ENCODE measurements at places on chromosomes 16 and 17.
A peak's percentile ranks its signal among the peaks of the same experiment; 100 is the strongest.

DNA sequence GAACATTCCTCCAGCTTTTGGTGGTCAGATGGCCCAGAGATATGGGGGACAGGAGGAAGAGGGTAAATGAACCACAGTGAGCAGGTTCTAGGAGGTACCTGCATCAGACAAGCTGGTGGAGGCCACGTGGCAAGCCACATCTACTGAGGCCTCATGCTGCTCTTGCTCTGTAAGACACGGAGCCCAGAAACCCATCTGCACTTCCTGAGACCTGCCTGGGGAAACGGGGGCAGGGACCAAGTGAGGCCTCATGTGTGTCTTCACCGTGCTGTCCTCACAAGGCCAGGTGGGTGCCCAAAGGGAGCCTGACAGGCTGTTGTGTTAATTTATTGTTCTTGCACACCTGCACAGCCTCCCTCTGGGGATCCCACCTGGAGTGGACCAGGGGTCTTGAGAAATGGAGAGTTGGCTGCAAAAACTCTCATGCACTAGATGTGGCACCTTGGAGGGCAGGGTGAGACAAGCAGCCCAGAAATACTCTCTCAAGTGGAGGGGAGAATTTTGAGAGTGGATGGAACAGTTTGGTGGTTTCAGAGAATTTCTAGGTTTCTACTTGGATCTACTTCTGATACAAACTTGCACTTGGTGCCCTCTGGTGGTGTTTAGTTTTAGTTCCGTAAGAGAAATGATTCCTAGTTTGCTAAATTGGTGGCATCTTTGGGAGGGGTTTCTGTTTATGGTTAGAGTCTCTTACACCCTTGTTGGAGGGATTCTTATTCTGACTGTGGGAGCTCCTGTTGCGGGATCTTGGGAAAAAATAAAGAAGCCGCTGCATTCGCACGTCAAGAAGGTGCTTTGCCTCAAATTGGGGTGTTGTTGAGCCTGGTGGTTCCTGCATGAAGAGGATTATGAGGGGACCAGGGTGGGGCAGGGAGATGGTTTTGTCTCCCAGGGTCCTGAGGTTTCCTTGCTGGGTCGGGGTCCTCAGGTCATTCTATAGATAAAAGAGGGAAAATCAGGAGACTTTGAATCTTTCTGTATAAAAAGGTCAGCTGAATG lies 47.5 kb downstream of the SLC6A2 start:
- no peak for DNase-seq
- H3K36me3 ChIP-seq = no peaks in the 10 kb centered on the region
- H3K4me3 ChIP-seq = no peak overlapping the region
- H3K27me3 ChIP-seq = peaks cover 5% of the 10 kb centered on the region
- no peaks in the 10 kb centered on the region for H3K4me1 ChIP-seq

- DNase-seq = no peak
- H3K36me3 ChIP-seq = no peaks in the 10 kb centered on the region
These were observed 342.3 kb downstream of the TMEM114 start for GRCh38 chr16:8247993-8248392.

DNA sequence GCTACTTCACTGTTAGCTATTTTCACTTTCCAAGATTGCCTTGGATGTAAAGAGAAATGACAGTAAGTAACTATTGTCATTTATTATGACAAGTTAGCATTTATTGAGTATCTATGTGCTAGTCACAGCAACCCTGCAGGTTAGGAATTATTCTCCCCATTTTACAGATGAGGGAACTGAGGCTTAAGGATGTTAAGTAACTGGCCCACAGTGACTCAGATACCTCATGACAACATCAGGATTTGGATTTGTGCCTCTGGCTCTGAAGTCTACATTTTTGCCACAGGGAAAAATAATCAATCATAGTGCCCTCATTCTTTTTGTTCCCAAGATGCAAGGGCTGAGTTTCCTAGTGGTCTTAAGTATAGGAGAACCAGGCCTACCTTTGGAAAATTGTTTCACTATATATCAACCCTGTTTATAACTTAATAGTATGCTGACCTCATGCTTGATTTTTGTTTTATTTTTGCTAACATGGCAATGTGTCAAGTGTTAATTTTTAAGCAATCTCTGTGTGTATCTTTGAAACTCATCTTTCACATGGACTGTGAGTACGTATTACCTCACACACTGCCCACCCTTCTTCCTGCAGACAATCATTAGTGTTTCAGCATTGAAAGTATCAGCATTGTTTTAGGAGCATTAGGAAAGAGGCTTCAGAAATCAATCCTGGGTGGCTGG lies 105.0 kb downstream of the TANGO6 start:
- H3K4me1 ChIP-seq = no peaks in the 10 kb centered on the region
- H3K4me3 ChIP-seq = no peak overlapping the region
- no peak for DNase-seq

- H3K4me1 ChIP-seq = no peaks in the 10 kb centered on the region
- no peaks in the 10 kb centered on the region for H3K27me3 ChIP-seq
- no peaks in the 10 kb centered on the region for H3K36me3 ChIP-seq
- no peak overlapping the region for H3K27ac ChIP-seq
- no peak for DNase-seq
- H3K4me3 ChIP-seq = no peak overlapping the region
These were observed 1.2 kb upstream of the KCNJ16 start for GRCh38 chr17:70073799-70074198.

DNA sequence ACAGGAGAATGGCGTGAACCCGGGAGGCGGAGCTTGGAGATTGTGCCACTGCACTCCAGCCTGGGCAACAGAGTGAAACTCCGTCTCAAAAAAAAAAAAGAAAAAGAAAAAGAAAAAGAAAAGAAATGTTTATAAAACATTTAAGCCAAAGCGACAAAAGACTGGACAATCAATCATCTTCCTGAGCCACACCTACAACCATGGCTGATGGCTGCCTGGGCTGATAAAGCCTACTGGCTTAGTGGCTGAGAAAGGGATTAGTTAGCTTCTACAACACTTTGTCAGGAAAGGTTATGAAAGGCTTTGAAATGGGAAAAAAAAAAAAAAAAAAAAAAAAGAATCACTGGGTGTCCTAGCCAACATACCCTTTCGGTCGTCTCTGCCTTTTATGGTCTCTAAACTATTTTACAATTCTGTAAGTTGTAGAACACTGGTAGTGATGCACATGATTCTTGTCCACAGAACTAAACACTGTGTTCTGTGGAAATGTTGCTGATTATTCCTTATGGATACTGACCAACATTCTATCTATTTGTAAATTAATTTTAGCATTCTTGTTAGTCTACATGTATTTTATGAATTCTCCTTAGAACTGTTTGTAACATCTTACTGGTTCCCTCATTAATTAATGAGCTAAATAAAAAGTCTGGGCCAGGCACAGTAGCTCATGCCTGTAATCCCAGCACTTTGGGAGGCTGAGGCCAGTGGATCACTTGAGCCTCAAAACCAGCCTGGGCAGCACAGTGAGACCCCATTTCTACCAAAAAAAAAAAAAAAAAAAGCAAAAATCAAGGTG lies 45.5 kb downstream of the ZZEF1 start:
- no peak overlapping the region for H3K27ac ChIP-seq
- no peak overlapping the region for H3K4me3 ChIP-seq
- peaks cover 97% of the 10 kb centered on the region for H3K36me3 ChIP-seq

DNA sequence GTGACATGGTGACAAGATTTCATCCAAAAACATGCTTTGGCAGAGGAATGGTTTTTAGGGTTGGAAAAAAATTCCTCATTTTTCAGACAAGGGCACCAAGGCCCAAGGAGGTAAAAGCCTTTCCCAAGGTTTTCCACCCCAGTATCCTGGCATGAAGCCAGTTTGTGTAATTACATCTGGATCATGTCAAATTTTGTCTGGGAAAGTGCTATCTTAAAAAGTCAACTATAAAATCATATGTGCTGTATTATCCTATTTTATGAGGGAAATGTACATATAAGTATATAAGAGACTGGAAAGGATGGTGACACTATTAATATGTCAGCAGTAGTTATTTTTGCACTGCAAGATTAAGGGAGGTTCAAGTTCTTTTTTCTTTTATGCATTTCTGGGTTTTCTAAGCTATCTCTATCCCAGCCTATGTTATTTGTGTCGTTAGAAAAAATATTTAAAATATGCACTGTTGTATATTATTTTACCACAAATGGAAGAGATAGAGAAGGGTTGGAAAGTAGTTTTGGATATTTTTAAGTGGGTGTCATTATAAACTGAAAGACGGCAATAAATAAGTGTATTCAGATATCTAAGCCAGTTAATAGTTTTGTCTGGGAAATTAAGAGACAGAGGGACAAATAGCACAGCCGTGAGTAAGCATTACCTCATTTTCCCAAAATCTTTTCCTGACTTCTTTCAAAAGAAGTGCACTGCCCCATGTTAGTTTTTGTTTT lies 13.5 kb upstream of the FBXO47 start:
- no peak overlapping the region for H3K4me3 ChIP-seq
- peaks cover 5% of the 10 kb centered on the region for H3K4me1 ChIP-seq
- H3K27me3 ChIP-seq = no peaks in the 10 kb centered on the region
- no peak overlapping the region for H3K27ac ChIP-seq
- no peak for DNase-seq

GRCh38 chr16:86833136-86833535 lies 254.8 kb downstream of the FOXL1 start:
- H3K27me3 ChIP-seq = peaks cover 18% of the 10 kb centered on the region
- H3K4me1 ChIP-seq = no peaks in the 10 kb centered on the region
- no peak overlapping the region for H3K27ac ChIP-seq
- no peak for DNase-seq
- no peak overlapping the region for H3K4me3 ChIP-seq

DNA sequence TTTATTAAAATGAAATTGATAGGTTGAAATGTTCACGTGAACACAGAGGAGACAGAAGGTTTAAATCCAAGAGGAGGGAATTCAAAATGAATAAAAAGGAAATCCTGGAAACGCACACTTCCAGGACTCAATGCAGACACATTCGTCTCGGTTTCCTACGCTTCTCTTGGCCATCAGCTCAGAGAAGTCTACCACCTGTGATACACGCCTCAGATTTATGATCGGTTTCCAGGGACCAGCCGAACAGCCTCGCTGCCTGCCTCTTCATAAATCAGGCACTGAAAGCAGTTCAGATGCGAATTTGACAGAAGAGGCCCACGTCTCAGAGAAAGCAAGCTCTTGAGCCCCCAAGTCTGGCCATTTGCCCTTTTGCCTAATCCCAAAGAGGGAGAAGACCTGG lies 125.5 kb upstream of the IRX3 start:
- DNase-seq = no peak
- no peak overlapping the region for H3K27ac ChIP-seq
- H3K4me3 ChIP-seq = no peak overlapping the region
- H3K4me1 ChIP-seq = no peaks in the 10 kb centered on the region
- peaks cover 6% of the 10 kb centered on the region for H3K27me3 ChIP-seq

GRCh38 chr17:45222014-45222288 lies 266 bp downstream of the FMNL1 start:
- H3K4me1 ChIP-seq = peaks cover 53% of the 10 kb centered on the region
- H3K27ac ChIP-seq = peak overlapping the region; percentile 81
- peak overlapping the region; percentile 60 for H3K4me3 ChIP-seq
- H3K27me3 ChIP-seq = no peaks in the 10 kb centered on the region
- no peak for DNase-seq
- H3K36me3 ChIP-seq = no peaks in the 10 kb centered on the region

DNA sequence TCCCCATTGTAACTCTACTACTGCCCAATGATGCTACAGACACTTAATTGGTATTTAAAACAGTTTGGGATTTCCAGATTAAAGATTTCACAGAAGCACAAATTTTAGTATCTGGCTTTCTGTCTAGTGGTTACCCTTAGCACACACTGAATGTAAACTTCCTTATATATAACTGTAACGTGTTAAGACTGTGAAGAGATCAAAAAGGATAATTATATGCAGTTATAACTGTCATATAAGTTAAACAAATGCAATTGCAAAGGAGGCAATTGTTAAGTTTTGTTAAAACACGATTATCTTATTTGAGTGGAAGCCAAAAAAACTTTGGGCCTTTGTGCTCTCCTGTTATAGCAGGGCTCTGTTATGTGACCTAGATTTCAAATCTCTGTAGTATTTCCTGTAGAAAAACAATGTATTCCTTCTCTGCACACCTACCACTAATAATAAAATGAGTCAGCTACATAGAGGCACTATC lies 147.9 kb downstream of the STXBP4 start:
- H3K4me1 ChIP-seq = no peaks in the 10 kb centered on the region
- no peaks in the 10 kb centered on the region for H3K36me3 ChIP-seq
- H3K27ac ChIP-seq = no peak overlapping the region
- H3K27me3 ChIP-seq = no peaks in the 10 kb centered on the region
- DNase-seq = no peak

- H3K4me1 ChIP-seq = peaks cover 18% of the 10 kb centered on the region
- no peaks in the 10 kb centered on the region for H3K27me3 ChIP-seq
- H3K36me3 ChIP-seq = no peaks in the 10 kb centered on the region
- no peak overlapping the region for H3K27ac ChIP-seq
- H3K4me3 ChIP-seq = no peak overlapping the region
- no peak for DNase-seq
These were observed 11.4 kb downstream of the MYL4 start for GRCh38 chr17:47220531-47220999.

DNA sequence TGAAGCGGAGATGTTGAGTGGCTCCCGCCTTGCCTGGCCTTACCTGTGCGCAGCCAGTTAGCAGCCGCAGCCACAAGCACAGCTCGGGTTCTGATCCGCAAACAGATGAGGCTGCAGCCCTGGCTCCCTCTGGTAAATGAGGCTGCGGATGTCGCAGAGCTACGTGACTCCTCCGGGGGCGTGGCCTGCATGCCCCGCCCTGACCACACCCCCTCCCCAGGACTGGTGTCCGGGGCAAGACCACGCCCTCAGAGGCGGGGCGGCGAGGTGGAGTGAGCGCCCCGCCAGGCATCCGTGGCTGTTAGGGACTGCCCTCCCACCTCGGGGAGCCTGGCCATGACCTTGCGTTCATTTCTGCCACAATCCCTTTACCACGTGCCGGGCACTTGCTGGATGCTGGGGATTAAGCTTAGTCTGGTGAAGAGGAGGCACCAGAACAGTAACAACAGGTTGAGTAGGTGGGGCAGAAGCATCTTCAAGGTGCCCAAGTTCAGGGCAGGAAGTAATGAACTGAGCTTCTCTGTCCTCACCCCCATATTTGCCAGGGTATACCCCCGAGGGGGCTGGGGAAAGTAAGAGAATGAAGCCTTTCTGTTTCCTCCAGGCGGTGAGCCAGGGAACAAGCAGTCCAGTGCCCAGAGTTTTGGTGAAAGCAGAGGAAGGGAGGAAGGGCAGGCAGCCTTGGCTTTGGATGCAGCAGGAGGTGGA lies at the start of gene ALDOC:
Gene ALDOC (minus strand): TSS at position 138 of the 708 bp plus-strand sequence. CDS start 1,363 bp downstream, outside the sequence.
- H3K27me3 ChIP-seq = no peaks in the 10 kb centered on the region
- H3K4me3 ChIP-seq = peak within 1 kb of the TSS; percentile 45
- no peaks in the 10 kb centered on the region for H3K36me3 ChIP-seq
- H3K4me1 ChIP-seq = peaks cover 13% of the 10 kb centered on the region

DNA sequence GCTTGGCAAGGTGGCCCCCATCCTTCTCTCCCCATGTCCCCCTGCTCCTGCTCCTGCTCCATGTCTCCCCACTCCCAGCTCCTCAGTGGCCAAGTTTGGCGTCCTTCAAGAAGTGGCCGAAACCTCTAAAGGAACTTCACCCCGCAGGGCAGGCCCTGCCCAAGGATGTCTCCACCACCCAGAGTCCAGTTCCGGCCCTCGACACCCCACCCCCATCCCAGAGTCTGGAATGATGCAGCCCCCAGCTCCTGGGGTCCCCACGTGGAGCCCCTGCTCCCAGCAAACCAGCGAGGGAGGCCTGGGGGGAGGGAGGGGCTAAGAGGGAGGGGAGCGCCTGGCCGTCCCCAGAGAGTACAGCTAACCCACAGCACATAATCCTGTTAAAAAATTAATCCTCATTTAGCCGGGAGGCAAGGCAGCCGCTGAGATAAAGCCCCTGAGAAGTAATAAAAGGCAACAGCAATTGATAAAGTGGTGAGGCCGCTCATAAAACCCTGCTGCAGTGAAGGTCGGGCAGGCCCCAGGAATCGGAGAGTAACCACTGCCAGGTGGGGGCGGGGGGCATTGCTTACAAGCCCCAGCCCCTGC lies 9.9 kb upstream of the ENPP7 start:
- no peaks in the 10 kb centered on the region for H3K4me1 ChIP-seq
- H3K27ac ChIP-seq = no peak overlapping the region
- H3K27me3 ChIP-seq = peaks cover 7% of the 10 kb centered on the region
- H3K36me3 ChIP-seq = no peaks in the 10 kb centered on the region
- DNase-seq = no peak
